ENCODE measurements at places on chromosomes 3 and 15. TPM values are rescaled to one million over a fixed set of nuclear protein-coding genes. Genes with fewer than 3 reads are reported as not detected.

- H3K4me3 ChIP-seq = no peak overlapping the region
- peaks cover 4% of the 10 kb centered on the region for H3K4me1 ChIP-seq
- no peaks in the 10 kb centered on the region for H3K36me3 ChIP-seq
- H3K27me3 ChIP-seq = peaks cover 15% of the 10 kb centered on the region
- DNase-seq = no peak
- H3K27ac ChIP-seq = no peak overlapping the region
Measured at GRCh38 chr15:100914876-100915275, 4.3 kb upstream of the LRRK1 start.

GRCh38 chr15:28132524-28133275 lies 33.6 kb upstream of the OCA2 start:
- no peaks in the 10 kb centered on the region for H3K27me3 ChIP-seq
- DNase-seq = peak; percentile 48
- H3K4me1 ChIP-seq = peaks cover 17% of the 10 kb centered on the region
- peaks cover 28% of the 10 kb centered on the region for H3K36me3 ChIP-seq
- no peak overlapping the region for H3K4me3 ChIP-seq
- H3K27ac ChIP-seq = no peak overlapping the region

- DNase-seq = no peak
- H3K27me3 ChIP-seq = no peaks in the 10 kb centered on the region
- H3K27ac ChIP-seq = no peak overlapping the region
- no peaks in the 10 kb centered on the region for H3K36me3 ChIP-seq
- no peaks in the 10 kb centered on the region for H3K4me1 ChIP-seq
- H3K4me3 ChIP-seq = no peak overlapping the region
Measured at GRCh38 chr15:33801954-33802353, 166.3 kb upstream of the CHRM5 start.

GRCh38 chr15:79436037-79436780 lies 4.1 kb downstream of the MINAR1 start:
- H3K27ac ChIP-seq = no peak overlapping the region
- H3K4me3 ChIP-seq = no peak overlapping the region
- H3K4me1 ChIP-seq = peaks cover 11% of the 10 kb centered on the region
- H3K36me3 ChIP-seq = no peaks in the 10 kb centered on the region
- DNase-seq = no peak

GRCh38 chr3:144229330-144229729 lies 257.7 kb downstream of the DIPK2A start:
- H3K36me3 ChIP-seq = no peaks in the 10 kb centered on the region
- no peak for DNase-seq
- no peak overlapping the region for H3K27ac ChIP-seq
- H3K4me3 ChIP-seq = no peak overlapping the region
- H3K27me3 ChIP-seq = no peaks in the 10 kb centered on the region
- no peaks in the 10 kb centered on the region for H3K4me1 ChIP-seq

DNA sequence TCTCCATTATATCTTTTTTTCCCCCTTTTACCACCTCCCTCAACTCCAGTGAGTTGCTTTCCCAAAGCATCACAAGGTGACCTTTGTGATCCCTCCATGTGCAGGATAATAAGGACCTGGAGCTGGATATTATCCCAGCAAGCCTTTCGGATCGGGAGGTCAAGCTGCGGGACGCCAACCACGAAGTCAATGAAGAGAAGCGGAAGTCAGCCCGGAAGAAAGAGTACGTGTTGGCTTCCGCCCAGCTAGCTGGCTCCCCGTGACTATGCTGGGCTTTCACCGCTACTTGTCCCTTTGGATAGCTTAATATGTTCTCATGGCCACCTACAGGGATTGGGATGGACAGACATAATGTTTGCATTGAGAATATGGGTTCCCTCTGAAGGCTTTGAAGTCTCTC lies 273.7 kb upstream of the UMPS start:
- H3K4me3 ChIP-seq = no peak overlapping the region
- H3K4me1 ChIP-seq = no peaks in the 10 kb centered on the region

GRCh38 chr3:50168388-50168787 lies 13.3 kb downstream of the SEMA3F start:
- peak overlapping the region; percentile 30 for H3K27ac ChIP-seq
- H3K36me3 ChIP-seq = no peaks in the 10 kb centered on the region
- no peak overlapping the region for H3K4me3 ChIP-seq
- H3K4me1 ChIP-seq = peaks cover 14% of the 10 kb centered on the region
- no peak for DNase-seq

GRCh38 chr3:117863146-117863545 lies 1153.6 kb downstream of the TUSC7 start:
- H3K36me3 ChIP-seq = no peaks in the 10 kb centered on the region
- no peak overlapping the region for H3K4me3 ChIP-seq
- no peak for DNase-seq
- H3K27me3 ChIP-seq = no peaks in the 10 kb centered on the region
- H3K27ac ChIP-seq = no peak overlapping the region
- H3K4me1 ChIP-seq = no peaks in the 10 kb centered on the region

DNA sequence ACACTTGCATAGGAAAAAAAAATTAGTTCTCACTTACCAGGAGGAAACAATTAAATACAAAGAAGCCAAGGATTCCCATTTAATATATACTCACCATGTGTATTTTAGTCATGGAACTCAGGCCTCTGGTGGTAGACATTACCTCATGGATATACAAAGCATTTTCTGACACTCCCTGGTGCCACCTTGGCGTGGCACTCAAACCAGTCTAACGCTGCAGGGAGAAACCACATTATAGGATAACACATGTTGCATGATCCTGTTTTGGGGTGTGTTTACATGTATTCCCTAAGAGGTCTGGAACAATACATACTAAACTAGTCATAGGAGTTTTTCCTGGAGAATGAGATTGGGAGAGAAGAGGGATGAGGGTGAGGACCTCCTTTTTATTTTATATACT lies 5.9 kb upstream of the RTF1 start:
- no peak for DNase-seq
- H3K4me3 ChIP-seq = no peak overlapping the region
- no peaks in the 10 kb centered on the region for H3K36me3 ChIP-seq
- H3K27ac ChIP-seq = no peak overlapping the region
- no peaks in the 10 kb centered on the region for H3K4me1 ChIP-seq

- no peaks in the 10 kb centered on the region for H3K36me3 ChIP-seq
- H3K4me1 ChIP-seq = peaks cover 15% of the 10 kb centered on the region
- H3K4me3 ChIP-seq = no peak overlapping the region
- no peaks in the 10 kb centered on the region for H3K27me3 ChIP-seq
Measured at GRCh38 chr3:31934018-31934417, 47.0 kb downstream of the OSBPL10 start.

DNA sequence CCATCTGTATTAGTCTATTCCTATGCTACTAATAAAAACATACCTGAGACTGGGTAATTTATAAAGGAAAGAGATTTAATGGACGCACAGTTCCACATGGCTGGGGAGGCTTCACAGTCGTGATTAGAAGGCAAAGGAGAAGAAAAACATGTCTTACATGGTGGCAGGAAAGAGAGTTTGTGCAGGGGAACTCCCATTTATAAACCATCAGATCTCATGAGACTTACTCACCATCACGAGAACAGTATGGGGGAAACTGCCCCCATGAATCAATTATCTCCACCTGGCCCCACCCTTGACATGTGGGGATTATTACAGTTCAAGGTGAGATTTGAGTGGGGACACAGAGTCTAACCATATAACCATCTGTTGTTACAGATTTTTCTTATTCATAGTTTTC lies 42.1 kb upstream of the MB21D2 start:
- H3K4me1 ChIP-seq = peaks cover 11% of the 10 kb centered on the region
- no peaks in the 10 kb centered on the region for H3K27me3 ChIP-seq
- no peak overlapping the region for H3K27ac ChIP-seq
- DNase-seq = no peak
- H3K36me3 ChIP-seq = no peaks in the 10 kb centered on the region

DNA sequence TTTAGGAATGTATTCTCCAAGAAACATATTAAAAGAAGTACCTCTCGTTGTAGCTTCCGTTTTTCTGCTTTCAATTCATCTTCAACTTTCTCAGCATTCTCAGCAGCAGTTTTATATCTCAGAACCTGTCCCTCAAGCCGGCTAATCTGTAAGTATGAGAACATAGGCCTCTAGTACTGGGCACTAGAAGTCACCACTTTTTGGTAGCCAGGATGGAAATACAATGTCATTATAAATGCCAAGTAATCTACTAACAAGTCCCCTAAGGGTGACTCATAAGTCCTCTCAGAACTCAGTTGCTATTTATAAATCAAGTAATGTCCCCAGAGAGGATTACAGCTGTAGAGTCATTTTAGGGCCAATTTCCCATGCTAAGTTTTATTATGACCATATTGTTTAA lies 61.1 kb downstream of the MLH1 start:
- no peaks in the 10 kb centered on the region for H3K36me3 ChIP-seq
- no peak overlapping the region for H3K4me3 ChIP-seq
- peak overlapping the region; percentile 69 for H3K27ac ChIP-seq
- no peaks in the 10 kb centered on the region for H3K27me3 ChIP-seq
- DNase-seq = no peak
- H3K4me1 ChIP-seq = peaks cover 25% of the 10 kb centered on the region

- DNase-seq = peak; percentile 29
- no peaks in the 10 kb centered on the region for H3K36me3 ChIP-seq
- no peaks in the 10 kb centered on the region for H3K4me1 ChIP-seq
Measured at GRCh38 chr15:62649793-62650420, 392.6 kb upstream of the TPM1 start.

- H3K4me3 ChIP-seq = no peak overlapping the region
- H3K27ac ChIP-seq = no peak overlapping the region
- no peak for DNase-seq
Measured at GRCh38 chr3:175005881-175006280, 146.7 kb downstream of the NAALADL2 start.

GRCh38 chr3:120162400-120162799 lies 68.2 kb upstream of the GSK3B start:
- no peaks in the 10 kb centered on the region for H3K4me1 ChIP-seq
- H3K27ac ChIP-seq = no peak overlapping the region
- no peaks in the 10 kb centered on the region for H3K36me3 ChIP-seq
- H3K27me3 ChIP-seq = no peaks in the 10 kb centered on the region
- no peak overlapping the region for H3K4me3 ChIP-seq

SLC2A2 gene
- not detected for total RNA-seq

EFHB gene
- total RNA-seq = 0.84 TPM

TRH gene
- total RNA-seq = not detected

TUSC7 gene
- total RNA-seq = not detected

COL8A1 gene
- total RNA-seq = 20.0 TPM

NMNAT3 gene
- 6.5 TPM for total RNA-seq
